ENCODE measurements at places on chromosomes 5 and 9. TPM values are rescaled to one million over a fixed set of nuclear protein-coding genes. Genes with fewer than 3 reads are reported as not detected.

Gene MELK
- 0.60 TPM for total RNA-seq

Gene FAM151B
- 4.4 TPM for total RNA-seq

Gene TXNDC8
- total RNA-seq = not detected

Gene IFNK
- total RNA-seq = not detected

GRCh38 chr9:77893706-77894105 is 137.9 kb downstream of the GNAQ start:
- no peak for DNase-seq

DNA sequence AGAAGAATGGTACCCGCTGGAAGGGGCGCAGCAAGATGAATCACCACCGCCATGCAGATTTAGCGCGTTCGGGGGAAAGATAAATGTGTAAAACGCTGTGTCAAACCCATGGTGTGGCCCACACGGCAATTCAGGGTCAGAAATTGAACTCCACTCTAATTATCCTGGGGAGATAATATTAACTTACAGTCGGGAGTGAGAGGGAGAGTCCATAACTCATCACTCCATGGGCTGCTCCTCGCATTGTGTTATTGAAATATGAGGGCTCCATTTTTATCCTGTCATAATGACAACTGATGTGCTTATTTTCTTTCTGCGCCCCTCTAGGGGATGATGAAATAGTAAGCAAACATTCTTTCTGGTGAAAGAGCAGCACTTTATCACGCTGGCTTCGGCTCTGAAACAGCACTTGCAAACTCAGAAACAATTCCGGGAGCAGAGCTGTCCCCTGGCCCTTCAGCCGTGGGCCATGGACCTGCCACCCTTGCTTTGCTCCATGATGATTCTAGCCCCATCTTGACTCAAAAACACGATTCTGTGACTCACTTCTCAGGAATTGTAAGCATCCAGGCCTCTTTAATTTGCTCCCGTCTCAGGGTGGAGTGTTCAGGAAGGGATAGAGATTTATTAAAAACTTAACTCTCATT is 431.6 kb downstream of the IRX1 start:
- DNase-seq = no peak

- DNase-seq = no peak
These were observed 16.0 kb downstream of the ABITRAM start for GRCh38 chr9:108950168-108950567.

DNA sequence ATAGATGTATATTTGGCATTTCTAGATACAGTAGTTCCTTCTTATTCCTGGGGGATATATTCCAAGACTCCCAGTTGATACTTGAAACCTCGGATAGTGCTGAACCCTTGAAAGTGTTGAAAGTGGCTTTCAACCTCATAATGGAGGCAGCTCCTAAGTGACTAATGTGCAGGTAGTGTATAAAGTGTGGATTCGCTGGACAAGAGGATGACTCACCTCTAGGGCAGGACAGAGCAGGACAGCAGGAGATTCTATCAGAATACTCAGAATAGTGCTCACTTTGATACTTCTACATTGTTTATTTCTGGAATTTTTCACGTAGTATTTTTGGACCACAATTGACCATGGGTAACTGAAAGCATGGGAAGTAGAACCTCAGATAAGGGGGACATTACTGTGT is 1138.9 kb upstream of the WWC1 start:
- DNase-seq = no peak

- no peak for DNase-seq
These were observed 8.3 kb downstream of the SLC25A48 start for GRCh38 chr5:135842737-135843136.

GRCh38 chr9:106104887-106105286 is 410.5 kb downstream of the TMEM38B start:
- DNase-seq = no peak

GRCh38 chr5:30693326-30693725 is 500.2 kb upstream of the CDH6 start:
- DNase-seq = no peak

- DNase-seq = no peak
These were observed 1.9 kb downstream of the GCNT4 start for GRCh38 chr5:75050415-75050814.

DNA sequence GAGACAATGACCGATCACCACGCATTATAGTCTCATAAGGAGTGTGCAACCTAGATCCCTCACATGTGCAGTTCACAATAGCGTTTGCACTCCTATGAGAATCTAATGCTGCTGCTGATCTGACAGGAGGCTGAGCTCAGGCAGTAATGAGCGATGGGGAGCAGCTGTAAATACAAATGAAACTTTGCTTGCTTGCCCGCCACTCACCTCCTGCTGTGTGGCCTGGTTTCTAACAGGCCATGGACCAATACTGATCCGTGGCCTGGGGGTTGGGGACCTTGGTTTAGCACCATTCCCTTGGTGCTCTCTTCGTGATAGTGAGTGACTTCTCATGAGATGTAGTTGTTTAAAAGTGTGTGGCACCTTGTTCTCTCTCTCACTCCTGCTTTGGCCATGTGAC is 50.2 kb downstream of the PRLR start:
- DNase-seq = no peak

GRCh38 chr5:131224387-131225201 is 39.3 kb upstream of the CDC42SE2 start:
- no peak for DNase-seq

DNA sequence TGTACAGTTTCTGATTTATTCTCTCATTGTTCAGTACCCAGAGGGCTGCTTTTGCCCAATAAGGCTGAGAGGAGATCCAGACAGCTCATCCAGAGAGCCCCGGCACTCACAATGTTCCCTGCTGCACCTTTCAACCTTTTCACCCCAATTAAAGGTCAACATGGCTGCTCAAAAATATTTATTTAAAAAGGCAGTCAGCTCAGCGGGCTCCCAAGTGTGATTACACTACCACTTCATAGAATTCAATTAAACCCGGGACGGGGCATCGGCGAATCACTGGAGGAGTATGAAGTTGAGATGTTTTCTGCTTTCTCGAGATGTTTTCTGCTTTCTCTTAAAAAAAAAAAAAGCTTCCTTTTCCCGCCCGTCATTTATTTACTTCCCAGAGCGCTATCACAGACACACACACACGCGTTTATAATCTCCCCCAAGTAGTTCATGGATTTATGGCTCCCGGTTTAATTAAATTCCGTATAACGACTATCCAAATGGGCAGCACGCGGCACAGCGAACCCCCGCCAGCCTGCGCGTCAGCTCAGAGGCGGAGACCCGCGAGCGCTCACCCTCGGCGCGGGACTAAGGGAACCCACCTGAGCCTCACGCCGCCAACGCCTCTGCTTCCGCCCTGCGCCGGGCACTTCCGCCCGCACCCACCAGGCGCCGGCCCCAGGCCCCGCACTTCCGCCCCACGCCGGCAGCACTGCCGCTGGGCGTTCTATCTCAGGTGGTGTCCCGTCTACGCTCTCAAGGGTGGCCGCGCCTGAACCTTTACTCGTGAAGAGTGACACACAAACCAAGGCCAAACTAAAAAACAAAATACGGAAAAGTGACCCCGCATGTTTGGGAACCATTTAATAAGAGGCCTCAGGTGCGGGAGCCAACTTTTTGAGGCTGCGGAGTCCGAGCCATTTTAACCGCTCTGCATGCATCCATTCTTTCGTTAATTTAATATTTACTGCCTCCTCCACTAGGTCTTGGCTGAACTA is at the start of gene C5orf63:
Gene C5orf63 (minus strand): TSS at position 642 of the 986 bp plus-strand sequence. CDS start 14,507 bp downstream, outside the sequence.
- DNase-seq = no peak

- no peak for DNase-seq
These were observed 7.6 kb upstream of the AOPEP start for GRCh38 chr9:94718936-94719335.

Data from tibial nerve (tissue), 4 donors.